Heart left ventricle (tissue), 16 donors: ENCODE measurements at places on chromosomes 1 and 21. TPM values are rescaled to one million over a fixed set of nuclear protein-coding genes. Genes with fewer than 3 reads are reported as not detected.

APH1A gene
- total RNA-seq = 50.1 TPM

CA6 gene
- total RNA-seq = not detected

SLC45A3 gene
- total RNA-seq = 1.2 TPM

AMY1C gene
- not detected for total RNA-seq

CFHR5 gene
- total RNA-seq = not detected

CRB1 gene
- total RNA-seq = 0.51 TPM

ETV3L gene
- not detected for total RNA-seq

TRABD2B gene
- 1.0 TPM for total RNA-seq

CYP4B1 gene
- 97.0 TPM for total RNA-seq

FCRL1 gene
- not detected for total RNA-seq

EDARADD gene
- total RNA-seq = 2.2 TPM

MAP1LC3C gene
- not detected for total RNA-seq

KCNH1 gene
- not detected for total RNA-seq

GRCh38 chr1:22057861-22058260 is 5.4 kb downstream of the CDC42 start:
- peaks cover 88% of the 10 kb centered on the region for H3K4me1 ChIP-seq
- H3K27me3 ChIP-seq = no peaks in the 10 kb centered on the region
- H3K36me3 ChIP-seq = no peaks in the 10 kb centered on the region
- no peak for DNase-seq

- DNase-seq = no peak
- no peaks in the 10 kb centered on the region for H3K27me3 ChIP-seq
- H3K4me1 ChIP-seq = no peaks in the 10 kb centered on the region
- no peak overlapping the region for H3K4me3 ChIP-seq
- no peak overlapping the region for H3K27ac ChIP-seq
Measured at GRCh38 chr21:39724944-39725343, 20.0 kb upstream of the IGSF5 start.

GRCh38 chr1:225461533-225462428 is 33.9 kb upstream of the LBR start:
- no peak overlapping the region for H3K4me3 ChIP-seq
- no peak for DNase-seq
- H3K27me3 ChIP-seq = no peaks in the 10 kb centered on the region

DNA sequence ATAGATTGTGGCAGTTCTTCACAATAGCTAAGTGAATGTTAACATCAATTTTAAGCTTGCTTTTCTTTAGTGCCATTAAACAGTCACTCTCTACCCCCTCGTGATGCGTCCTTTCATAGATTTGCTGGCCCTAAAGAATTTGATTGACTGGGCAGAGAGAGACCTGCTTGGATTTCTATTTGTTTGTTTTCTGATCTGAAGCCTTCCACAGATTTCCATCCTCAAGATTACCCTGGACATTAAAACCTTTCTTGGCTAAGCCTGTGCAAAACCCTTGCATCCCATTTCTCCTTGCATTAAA is 17.8 kb downstream of the C1orf21 start:
- peaks cover 54% of the 10 kb centered on the region for H3K4me1 ChIP-seq
- H3K4me3 ChIP-seq = no peak overlapping the region
- DNase-seq = no peak
- H3K27me3 ChIP-seq = no peaks in the 10 kb centered on the region
- H3K36me3 ChIP-seq = no peaks in the 10 kb centered on the region

GRCh38 chr21:35509001-35509704 is 460.1 kb upstream of the RUNX1 start:
- H3K4me1 ChIP-seq = no peaks in the 10 kb centered on the region
- H3K36me3 ChIP-seq = no peaks in the 10 kb centered on the region
- H3K4me3 ChIP-seq = no peak overlapping the region
- no peak for DNase-seq
- no peak overlapping the region for H3K27ac ChIP-seq
- H3K27me3 ChIP-seq = peaks cover 3% of the 10 kb centered on the region

GRCh38 chr1:112344754-112345423 is 51.1 kb upstream of the CTTNBP2NL start:
- no peak overlapping the region for H3K4me3 ChIP-seq
- H3K27ac ChIP-seq = no peak overlapping the region
- H3K27me3 ChIP-seq = no peaks in the 10 kb centered on the region
- no peaks in the 10 kb centered on the region for H3K36me3 ChIP-seq

DNA sequence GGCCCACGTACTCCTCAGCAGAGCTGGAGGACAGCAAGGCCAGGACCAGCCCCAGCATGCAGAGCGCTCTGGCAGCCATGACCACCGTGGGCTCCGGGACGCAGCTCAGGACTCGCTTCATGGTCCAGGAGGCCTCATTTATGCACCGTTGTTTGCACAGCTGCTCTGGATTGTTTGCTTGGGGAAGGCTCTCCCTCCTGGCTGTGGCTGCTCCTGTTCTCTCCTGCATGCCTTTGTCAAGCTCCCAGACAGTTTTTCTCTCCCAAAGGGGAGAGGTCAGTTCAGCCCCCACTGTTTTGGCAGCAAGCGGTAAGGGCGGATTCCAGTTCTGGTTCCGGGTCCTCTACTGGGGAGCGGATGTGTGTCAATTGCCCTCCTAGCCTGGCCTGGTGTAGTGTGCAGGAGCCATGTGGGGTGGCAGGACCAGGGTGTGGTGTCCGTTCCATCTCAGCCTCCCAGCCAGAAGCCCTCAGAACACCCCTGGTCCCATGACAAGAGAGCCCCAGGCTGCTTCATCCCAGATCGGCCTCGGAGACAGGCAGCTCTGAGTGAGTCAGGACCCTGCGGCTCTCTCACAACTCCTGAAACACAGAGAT is at the start of gene TFF3:
Gene TFF3 (minus strand): TSS at position 114 of the 596 bp plus-strand sequence. CDS start 35 bp downstream, at position 79.
- H3K36me3 ChIP-seq = no peaks in the 10 kb centered on the region
- no peak for DNase-seq
- H3K27me3 ChIP-seq = no peaks in the 10 kb centered on the region
- peaks cover 7% of the 10 kb centered on the region for H3K4me1 ChIP-seq
- peak within 1 kb of the TSS; percentile 13 for H3K27ac ChIP-seq

- H3K4me3 ChIP-seq = no peak overlapping the region
- no peak overlapping the region for H3K27ac ChIP-seq
- no peaks in the 10 kb centered on the region for H3K4me1 ChIP-seq
- DNase-seq = no peak
- no peaks in the 10 kb centered on the region for H3K36me3 ChIP-seq
Measured at GRCh38 chr1:112496290-112496689, 12.5 kb upstream of the WNT2B start.

DNA sequence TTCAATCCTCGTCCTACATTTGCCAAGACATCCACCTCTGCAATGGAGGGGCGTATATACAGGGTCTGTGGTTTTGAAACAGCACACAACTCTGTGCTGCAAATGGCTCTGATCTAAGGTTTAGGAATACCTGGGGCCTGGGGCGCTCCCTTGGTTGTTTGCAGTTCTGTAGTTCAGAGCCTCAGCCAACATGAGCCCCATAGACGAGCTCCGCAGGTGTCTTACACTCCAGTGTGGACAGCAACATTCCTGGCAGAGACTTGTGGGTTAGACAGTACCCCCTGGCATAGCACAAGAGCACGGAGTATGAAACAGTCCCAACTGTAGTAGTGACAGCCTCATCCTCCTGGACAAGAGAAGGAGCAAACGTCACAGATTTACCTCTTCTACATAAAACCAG is 120.3 kb upstream of the BARHL2 start:
- peaks cover 86% of the 10 kb centered on the region for H3K27me3 ChIP-seq
- H3K36me3 ChIP-seq = no peaks in the 10 kb centered on the region
- no peak overlapping the region for H3K27ac ChIP-seq
